ENCODE measurements at places on chromosomes 11 and 22. TPM values are rescaled to one million over a fixed set of nuclear protein-coding genes. Genes with fewer than 3 reads are reported as not detected.
A peak's percentile ranks its signal among the peaks of the same experiment; 100 is the strongest.

GRCh38 chr11:66151273-66151672 lies 81.2 kb downstream of the PACS1 start:
- no peaks in the 10 kb centered on the region for H3K36me3 ChIP-seq
- H3K4me3 ChIP-seq, result no peak overlapping the region
- DNase-seq, result no peak
- no peak overlapping the region for H3K27ac ChIP-seq
- H3K4me1 ChIP-seq, result no peaks in the 10 kb centered on the region

DNA sequence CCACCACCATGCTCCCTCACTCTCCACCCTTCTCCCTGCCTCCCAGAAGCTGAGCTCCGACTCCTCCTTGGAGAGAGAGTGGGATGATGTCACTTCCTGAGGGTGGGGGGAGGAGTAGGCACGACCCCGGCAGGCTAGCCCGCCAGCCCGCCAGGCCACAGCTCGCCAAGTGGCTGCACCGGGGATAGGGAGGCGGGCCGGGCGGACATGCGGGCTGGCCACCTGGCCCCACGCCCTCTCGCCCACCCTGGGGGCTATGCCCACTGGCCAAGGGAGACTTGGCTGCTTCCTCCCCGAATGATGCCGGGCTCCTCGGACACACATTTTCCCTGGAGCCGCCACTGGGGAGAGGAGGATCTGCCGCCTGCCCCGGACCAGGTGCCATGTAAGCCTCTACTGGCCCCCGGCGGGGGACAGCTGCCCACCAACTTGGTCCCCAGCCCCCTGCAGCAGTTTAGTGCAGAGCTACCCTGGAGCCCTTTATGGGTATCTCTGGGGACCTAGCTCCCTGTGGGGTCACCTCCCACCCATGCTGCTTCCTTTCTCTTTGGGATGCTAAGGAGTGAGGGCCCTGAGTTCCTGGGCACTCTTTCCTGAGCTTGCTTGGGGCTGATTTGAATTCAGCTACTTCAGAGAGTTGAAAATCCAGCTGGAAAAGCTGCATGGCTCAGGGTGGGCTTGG lies 33.7 kb upstream of the MYRF start:
- H3K27me3 ChIP-seq, result no peaks in the 10 kb centered on the region
- H3K4me3 ChIP-seq, result peak overlapping the region; percentile 45
- no peak for DNase-seq
- peak overlapping the region; percentile 56 for H3K27ac ChIP-seq
- H3K4me1 ChIP-seq, result peaks cover 30% of the 10 kb centered on the region

DNA sequence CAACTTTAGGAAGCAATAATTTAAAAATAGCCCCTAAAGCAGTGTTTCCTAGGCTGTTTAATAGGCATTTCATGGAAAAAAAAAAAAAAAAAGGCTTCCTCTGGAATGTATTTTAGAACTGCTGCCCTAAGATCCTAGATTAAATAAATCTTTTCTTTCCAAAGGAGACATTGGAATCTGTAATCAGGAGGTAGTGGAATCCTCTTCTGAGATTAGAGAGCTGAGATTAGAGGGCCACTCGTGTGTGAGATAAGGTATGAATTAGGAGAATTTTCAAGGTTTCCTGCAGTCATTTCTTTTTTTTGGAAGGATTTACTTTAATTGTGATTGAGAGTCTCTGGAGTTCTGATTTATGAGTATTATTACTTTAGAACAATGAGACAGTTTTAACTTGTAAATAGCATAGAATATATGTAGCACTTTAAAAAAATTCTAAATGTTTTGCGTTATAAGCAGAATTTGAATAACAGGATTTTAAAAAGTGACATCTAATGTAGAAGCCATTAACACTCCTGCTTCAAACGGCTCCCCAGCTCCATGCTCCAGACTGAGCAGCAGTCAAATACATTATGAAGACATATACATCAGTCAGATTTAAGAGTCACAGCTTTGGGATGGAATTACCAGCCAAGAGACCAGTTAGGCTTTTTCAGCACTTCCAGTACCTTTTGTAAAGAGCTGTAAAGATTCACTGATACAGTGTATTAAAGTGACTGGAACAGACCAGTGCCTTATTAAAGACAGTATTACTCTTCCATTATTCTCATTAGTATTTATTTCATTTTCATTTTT lies 5.0 kb downstream of the EED start:
- no peaks in the 10 kb centered on the region for H3K27me3 ChIP-seq
- no peak for DNase-seq
- peaks cover 25% of the 10 kb centered on the region for H3K4me1 ChIP-seq
- no peak overlapping the region for H3K27ac ChIP-seq
- H3K36me3 ChIP-seq, result peaks cover 13% of the 10 kb centered on the region
- no peak overlapping the region for H3K4me3 ChIP-seq

GRCh38 chr22:27877501-27877900 lies 41.6 kb downstream of the PITPNB start:
- peaks cover 18% of the 10 kb centered on the region for H3K36me3 ChIP-seq
- no peaks in the 10 kb centered on the region for H3K27me3 ChIP-seq
- no peak for DNase-seq
- no peak overlapping the region for H3K27ac ChIP-seq
- peaks cover 44% of the 10 kb centered on the region for H3K4me1 ChIP-seq

DNA sequence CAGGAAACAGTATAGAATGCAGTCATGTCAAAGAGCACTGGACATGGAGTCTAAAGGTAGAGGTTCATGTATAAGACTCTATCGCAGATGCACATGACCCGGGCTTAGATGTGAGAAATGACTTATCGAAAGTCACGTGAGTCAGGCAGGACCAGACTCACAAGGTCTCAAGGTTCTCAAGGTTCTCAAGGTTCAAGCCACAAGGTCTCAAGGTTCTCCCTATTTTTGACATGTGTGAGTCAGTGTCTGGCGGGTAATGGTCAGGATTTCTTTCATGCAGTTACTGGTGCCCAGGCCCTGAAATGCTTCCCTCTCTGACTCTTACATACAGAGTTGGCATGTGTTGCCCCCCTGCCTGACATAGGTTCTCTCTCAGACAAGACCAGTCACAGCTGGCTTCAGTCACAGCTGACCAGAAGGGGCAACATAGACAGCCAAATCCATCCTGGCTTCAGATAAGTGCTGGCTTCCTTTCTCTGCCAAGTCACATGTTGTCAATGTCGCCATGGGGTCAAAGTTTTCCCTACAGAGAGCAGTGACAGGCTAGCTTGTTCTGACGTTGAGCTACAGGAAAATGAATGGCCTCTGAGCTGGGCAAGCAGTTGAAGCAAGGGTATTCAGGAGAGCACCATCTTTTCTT lies 10.1 kb downstream of the CSRP3 start:
- no peaks in the 10 kb centered on the region for H3K36me3 ChIP-seq
- H3K4me1 ChIP-seq, result no peaks in the 10 kb centered on the region
- H3K27ac ChIP-seq, result no peak overlapping the region
- H3K27me3 ChIP-seq, result no peaks in the 10 kb centered on the region
- no peak overlapping the region for H3K4me3 ChIP-seq

GRCh38 chr11:117098269-117099232 lies at the start of gene SIK3:
Gene SIK3, minus strand, starts transcription at chr11:117098428. Its CDS starts 13 bp downstream, at chr11:117098415.
- H3K36me3 ChIP-seq, result no peaks in the 10 kb centered on the region
- no peaks in the 10 kb centered on the region for H3K27me3 ChIP-seq
- H3K4me3 ChIP-seq, result peak within 1 kb of the TSS; percentile 77
- peak within 1 kb of the TSS; percentile 93 for H3K27ac ChIP-seq
- H3K4me1 ChIP-seq, result peaks cover 48% of the 10 kb centered on the region

DNA sequence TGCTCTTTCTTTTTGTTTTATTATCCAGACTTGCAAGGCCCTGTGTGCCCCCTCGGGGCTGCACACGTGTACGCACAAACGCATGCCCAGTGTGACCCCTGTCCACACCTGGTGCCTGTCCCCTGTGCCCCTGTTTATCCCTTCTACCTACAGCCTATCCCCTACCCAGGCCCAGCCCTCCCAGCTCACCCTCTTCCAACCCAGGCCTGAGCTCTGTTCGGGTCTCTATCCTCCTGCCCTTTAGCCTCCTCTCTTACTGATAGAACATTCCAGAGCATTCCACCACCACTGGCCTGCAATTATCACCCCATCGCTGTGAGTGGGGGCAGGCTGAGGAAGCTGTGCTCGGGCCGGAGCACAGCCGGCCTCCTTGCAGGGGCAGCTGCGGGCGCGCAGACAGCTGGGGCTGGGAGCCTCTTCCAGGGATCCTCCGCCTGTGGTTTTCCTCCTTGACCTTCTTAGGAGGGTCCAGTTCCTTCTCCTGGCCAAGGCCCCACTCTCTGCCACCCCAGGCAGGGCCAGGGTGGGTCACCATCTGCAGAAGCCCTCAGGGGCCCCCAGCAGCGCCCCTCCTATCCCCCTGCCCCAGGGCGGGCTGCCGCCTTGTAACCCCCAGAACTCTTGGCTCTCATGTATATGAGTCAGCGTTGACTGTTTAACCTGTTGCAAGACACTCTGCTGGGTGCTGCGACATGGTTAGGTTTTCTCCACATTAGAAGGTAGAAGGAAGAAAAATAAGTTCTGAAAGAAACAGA lies 41.8 kb upstream of the KCNQ1OT1 start:
- H3K4me3 ChIP-seq, result no peak overlapping the region
- H3K27me3 ChIP-seq, result no peaks in the 10 kb centered on the region
- H3K4me1 ChIP-seq, result peaks cover 5% of the 10 kb centered on the region
- peak; percentile 47 for DNase-seq
- no peaks in the 10 kb centered on the region for H3K36me3 ChIP-seq

- no peaks in the 10 kb centered on the region for H3K36me3 ChIP-seq
- H3K4me1 ChIP-seq, result no peaks in the 10 kb centered on the region
- H3K27me3 ChIP-seq, result peaks cover 6% of the 10 kb centered on the region
- H3K4me3 ChIP-seq, result no peak overlapping the region
Measured at GRCh38 chr22:27258616-27259172, 542.9 kb downstream of the MN1 start.

GRCh38 chr11:102117472-102118113 lies 7.3 kb downstream of the YAP1 start:
- H3K4me3 ChIP-seq, result no peak overlapping the region
- H3K27ac ChIP-seq, result no peak overlapping the region

- no peak overlapping the region for H3K4me3 ChIP-seq
- H3K27ac ChIP-seq, result no peak overlapping the region
- H3K27me3 ChIP-seq, result no peaks in the 10 kb centered on the region
- H3K4me1 ChIP-seq, result peaks cover 26% of the 10 kb centered on the region
- no peaks in the 10 kb centered on the region for H3K36me3 ChIP-seq
Measured at GRCh38 chr11:10927538-10927937, 69.7 kb upstream of the ZBED5 start.

DNA sequence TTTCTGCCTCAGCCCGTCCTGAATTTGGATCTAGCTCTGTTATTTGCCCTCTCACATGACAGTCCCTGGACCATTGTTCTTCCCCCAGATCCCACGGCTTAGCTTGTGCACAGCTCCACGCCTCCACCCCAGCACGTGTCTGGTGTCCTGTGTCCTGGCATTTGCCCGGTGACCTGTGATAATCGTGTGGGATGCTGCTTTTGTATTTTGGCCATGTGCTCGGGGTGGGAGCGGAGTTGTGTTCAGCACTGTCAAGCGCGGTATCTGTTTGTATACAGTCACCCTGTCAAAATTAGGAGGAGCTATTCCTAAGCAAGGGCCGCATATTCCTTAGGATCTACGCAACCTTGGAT lies 11.9 kb downstream of the ADAMTS8 start:
- no peak overlapping the region for H3K4me3 ChIP-seq
- H3K27ac ChIP-seq, result no peak overlapping the region
- no peaks in the 10 kb centered on the region for H3K36me3 ChIP-seq

- H3K27me3 ChIP-seq, result no peaks in the 10 kb centered on the region
- H3K36me3 ChIP-seq, result no peaks in the 10 kb centered on the region
- peaks cover 33% of the 10 kb centered on the region for H3K4me1 ChIP-seq
- H3K4me3 ChIP-seq, result no peak overlapping the region
- no peak for DNase-seq
Measured at GRCh38 chr11:114304065-114304464, 7.9 kb downstream of the NNMT start.

GRCh38 chr11:15473954-15474837 lies 359.5 kb downstream of the INSC start:
- H3K4me3 ChIP-seq, result no peak overlapping the region

DNA sequence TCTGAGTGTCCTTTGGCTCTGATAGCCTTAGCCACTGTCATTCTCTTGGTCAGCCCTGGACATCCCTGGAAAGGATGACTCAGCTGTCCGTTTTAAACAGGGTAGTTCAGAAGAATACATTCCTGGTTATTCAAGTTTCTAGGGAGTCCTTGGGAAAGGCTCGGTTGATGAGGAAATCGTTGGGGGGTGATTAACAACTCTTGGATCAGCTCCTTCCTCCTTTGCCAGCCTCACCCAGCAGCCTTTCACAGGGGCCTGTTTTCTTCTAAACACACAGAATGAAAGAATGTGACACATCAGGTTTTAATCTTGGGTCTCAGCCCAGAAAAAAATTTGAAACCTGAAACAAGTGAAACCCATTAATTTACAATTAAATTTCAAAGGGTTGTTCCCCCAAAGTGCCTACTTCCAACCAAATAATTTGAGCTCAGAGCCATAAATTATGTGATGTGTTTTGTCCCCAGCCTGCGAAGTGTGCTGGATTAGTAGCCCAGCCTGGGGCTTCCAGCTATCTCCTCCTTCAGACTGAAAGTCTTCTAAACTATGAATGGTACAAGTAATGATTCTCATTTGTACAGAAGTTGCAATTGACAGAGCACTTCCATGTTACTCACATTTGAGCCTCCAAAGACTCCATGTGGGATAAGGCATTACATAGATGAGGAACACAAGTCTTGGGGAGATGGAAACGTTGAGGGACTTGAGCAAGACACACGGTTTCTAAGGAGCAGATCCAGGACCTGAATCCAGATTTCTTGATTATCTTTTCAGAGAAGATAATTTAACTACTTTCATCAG lies 19.3 kb upstream of the MRGPRX2 start:
- peaks cover 4% of the 10 kb centered on the region for H3K4me1 ChIP-seq
- H3K36me3 ChIP-seq, result no peaks in the 10 kb centered on the region
- H3K27ac ChIP-seq, result no peak overlapping the region
- H3K4me3 ChIP-seq, result no peak overlapping the region
- no peaks in the 10 kb centered on the region for H3K27me3 ChIP-seq

GRCh38 chr11:18063862-18064434 lies 17.9 kb upstream of the TPH1 start:
- DNase-seq, result no peak
- H3K4me3 ChIP-seq, result no peak overlapping the region
- no peak overlapping the region for H3K27ac ChIP-seq
- H3K4me1 ChIP-seq, result no peaks in the 10 kb centered on the region
- H3K36me3 ChIP-seq, result no peaks in the 10 kb centered on the region

Gene SPATA19
- total RNA-seq, result not detected

GRCh38 chr22:45196926-45197605 lies 33.3 kb downstream of the NUP50 start:
- no peaks in the 10 kb centered on the region for H3K4me1 ChIP-seq
- H3K36me3 ChIP-seq, result peaks cover 61% of the 10 kb centered on the region
- peak; percentile 39 for DNase-seq
- no peak overlapping the region for H3K4me3 ChIP-seq

GRCh38 chr11:14360976-14361375 lies 2.0 kb upstream of the RRAS2 start:
- no peaks in the 10 kb centered on the region for H3K36me3 ChIP-seq
- no peak overlapping the region for H3K4me3 ChIP-seq
- DNase-seq, result no peak

Data from lower lobe of right lung (tissue), 2 donors.